Activated effector memory CD4-positive, alpha-beta T cell treated with anti-CD3 and anti-CD28 coated beads, Interleukin-2, amount 50 U/mL, for 16 hours (primary cell): ENCODE measurements at places on chromosomes 2 and 18.

DNA sequence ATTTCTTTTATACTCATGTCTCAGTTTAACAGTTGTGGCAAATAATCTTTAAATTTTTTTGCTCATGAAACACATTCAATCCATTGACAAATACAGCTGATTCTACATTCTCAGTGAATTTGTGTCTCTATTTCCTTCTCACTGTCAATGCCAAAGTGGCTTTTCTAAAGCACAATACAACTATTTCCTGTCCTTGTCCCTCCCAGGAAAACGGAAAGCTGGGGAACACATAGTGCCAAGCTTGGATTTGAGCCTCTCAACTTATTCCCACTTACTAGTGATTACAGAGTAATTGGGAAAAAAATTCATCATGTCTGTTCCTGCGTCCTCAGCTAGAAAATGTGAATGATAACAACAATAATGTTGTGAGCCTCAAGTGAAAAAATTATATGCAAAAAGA lies 899.7 kb upstream of the CDH2 start:
- DNase-seq: no peak

GRCh38 chr2:98483257-98483861 lies 38.7 kb downstream of the INPP4A start:
- DNase-seq: peak; percentile 66

DNA sequence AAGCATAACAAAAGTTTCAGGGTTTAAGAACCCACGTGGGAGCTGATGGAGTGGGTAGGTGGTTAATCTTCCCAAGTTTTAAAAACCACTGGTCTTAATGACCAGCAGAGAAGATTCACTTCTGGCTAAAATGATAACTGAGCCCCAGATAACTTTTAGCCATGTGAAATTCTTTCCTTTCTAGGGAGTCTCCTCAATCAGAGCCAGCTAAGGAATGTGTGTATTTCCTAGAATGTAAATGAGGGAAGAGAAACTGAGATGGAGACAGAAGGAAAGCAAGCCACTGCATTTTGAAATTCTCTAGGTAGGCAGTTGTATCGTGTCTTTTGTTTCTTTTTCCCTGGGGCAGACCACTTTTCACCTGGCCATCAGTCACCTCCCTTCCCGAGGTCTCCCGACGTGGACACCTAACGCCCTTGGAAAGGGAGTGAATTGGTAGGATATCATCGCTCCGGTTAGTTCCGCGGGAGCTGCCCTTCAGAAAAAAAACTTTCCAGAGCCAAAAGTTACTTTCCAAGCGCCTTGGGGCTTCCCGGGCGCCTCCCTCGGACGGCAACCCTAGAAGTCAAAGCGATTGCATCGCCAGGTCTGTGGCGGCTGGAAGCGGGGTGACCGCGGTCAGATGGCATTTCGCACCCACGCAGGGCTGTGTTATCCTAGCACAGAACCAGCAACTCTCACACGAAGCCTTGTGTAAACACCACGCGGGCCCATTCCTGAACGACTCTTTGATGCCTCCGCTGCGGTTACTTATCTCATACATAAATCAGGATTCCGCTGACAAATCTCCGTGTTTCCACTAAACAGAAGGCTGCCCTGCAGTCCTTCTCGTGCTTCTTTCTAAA lies 1.3 kb downstream of the COLEC12 start:
- DNase-seq: no peak

DNA sequence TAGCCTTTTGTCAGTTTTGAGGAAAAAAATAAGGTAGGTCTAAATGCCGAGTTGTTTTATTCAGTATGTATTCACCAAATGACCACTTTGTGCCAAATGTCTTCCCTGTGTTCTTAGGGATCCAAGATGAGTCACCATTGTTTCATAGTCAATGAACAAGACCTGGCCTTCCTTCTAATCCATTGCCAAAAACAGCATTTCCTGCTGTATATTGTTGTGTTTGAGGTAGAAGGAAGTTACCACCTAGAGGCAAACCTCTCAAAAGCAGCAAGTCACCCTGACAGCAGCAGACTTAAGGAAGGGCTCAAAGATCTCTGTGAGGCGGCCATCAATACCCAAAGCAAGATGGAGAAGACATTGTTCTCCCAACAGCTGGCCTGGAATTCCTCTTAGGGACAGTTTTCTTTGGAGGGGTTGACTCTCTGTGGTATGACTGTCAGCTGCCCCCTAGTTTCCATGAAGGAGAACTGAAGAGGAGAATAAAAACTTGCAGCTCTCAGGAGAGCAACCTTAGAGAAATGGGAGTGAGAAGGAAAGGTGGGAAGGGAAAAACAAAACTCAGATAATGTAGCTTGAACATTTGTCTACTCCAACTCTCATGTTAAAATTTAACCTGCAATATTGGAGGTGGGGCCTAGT lies 328.3 kb downstream of the LRATD1 start:
- no peak for DNase-seq

DNA sequence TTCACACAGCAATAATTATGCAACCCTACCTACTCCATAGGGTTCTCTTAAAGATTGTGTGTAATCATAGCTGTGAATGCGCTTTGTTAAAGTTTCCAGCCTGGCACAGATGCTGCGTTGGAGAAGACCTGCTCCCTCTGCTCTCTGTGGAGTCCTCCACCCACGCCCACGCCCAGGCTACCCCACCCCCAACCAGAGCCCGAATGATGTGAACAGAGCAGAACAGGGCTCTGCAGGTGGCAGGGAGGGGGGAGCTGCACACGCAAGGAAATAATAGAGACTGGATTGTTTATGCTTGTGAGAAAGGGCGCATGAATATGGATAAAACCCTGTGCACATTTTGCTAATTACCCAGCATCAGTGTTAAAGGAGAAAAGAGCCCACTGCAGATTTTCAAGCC lies 447.5 kb downstream of the BCL11A start:
- no peak for DNase-seq

GRCh38 chr2:1698188-1698945 lies 45.9 kb downstream of the PXDN start:
- DNase-seq: no peak

- DNase-seq: no peak
These were observed 33.2 kb upstream of the SLC40A1 start for GRCh38 chr2:189613650-189614420.

- DNase-seq: no peak
These were observed 29.4 kb downstream of the GPD2 start for GRCh38 chr2:156465573-156465972.

GRCh38 chr2:38602136-38602731 lies 494 bp downstream of the HNRNPLL start:
- DNase-seq: peak; percentile 81

GRCh38 chr2:30225131-30225762 lies 6.1 kb upstream of the LBH start:
- DNase-seq: peak; percentile 78
